Gastroesophageal sphincter (tissue), 4 donors: ENCODE measurements at places on chromosomes 2 and 18.

DNA sequence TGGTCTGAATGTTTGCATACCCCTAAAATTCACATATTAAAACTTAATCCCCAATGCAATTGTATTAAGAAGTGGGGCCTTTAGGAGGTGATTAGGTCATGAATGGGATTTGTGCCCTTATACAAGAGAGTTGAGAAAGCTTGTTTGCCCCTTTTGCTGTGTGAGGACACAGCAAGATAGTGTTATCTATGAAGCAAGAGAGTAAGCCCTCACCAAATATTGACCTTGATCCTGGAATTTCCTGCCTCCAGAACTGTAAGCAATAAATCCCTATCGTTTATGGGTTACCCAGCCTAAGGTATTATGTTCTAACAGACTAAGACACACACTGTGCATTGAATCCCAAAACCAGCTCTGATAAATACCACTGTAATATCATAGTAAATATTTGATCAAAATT lies 32.2 kb downstream of the NR4A2 start:
- no peak for ATAC-seq

GRCh38 chr2:172440795-172441194 lies 13.4 kb downstream of the ITGA6 start:
- ATAC-seq = no peak

DNA sequence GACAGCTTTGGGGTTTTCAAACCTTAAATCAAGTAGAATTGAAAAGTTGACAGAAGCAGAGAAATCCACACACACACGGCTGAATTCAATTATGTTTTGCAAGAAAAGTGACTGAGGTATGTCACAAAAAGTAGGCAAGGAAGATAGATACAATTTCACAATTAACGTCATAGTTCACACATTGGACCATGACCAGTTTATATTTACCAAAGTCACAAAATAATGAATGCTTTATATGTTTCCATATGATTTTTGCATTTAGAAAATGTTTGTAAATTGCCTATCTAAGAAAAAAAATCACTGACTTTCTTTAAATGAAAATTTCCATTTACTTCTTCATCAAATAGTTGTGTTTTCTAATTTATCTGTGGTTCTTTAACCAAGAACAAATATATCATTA lies 29.4 kb upstream of the ZNF516 start:
- ATAC-seq = no peak

DNA sequence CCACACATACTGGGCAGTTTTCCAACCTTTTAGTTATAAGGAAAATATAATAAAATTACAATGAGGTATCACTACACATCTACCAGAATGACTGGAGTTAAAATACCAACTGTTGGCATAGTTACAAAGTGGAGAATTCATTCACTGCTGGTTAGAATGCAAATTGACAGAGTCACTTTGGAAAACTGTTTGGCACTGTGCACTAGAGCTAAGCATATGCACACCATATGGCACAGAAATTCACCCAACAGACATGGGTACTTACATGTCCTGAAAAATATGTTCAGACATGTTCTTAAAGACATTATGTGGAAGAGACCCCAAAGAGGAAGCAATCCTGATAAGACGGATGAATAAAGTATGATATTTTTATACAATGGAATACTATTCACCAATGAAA lies 686.1 kb upstream of the RAB6C start:
- no peak for ATAC-seq

- peak; percentile 11 for ATAC-seq
These were observed 151.4 kb downstream of the TNS1 start for GRCh38 chr2:217851191-217852020.

GRCh38 chr2:60251247-60251646 lies 302.2 kb downstream of the BCL11A start:
- no peak for ATAC-seq

DNA sequence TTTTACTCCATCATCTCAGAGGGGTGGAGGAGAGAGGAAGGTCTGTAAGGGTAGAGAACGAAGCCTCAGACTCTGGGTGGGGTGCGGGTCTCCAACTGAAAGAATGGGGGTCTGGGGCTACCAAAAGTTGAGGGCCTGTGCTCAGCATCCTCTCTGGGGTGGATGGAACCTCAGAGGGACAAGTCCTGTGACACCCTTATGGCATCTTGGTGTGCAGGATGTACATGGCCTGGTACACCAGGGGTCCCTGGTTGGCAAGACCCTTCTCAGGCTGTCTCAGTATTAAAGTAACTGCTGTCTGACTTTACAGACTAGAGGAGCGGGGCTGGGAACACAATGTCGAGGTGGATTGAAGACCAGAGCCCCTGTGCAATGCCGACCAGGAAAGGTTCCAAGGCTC lies 2.3 kb upstream of the SLC4A3 start:
- ATAC-seq = no peak

DNA sequence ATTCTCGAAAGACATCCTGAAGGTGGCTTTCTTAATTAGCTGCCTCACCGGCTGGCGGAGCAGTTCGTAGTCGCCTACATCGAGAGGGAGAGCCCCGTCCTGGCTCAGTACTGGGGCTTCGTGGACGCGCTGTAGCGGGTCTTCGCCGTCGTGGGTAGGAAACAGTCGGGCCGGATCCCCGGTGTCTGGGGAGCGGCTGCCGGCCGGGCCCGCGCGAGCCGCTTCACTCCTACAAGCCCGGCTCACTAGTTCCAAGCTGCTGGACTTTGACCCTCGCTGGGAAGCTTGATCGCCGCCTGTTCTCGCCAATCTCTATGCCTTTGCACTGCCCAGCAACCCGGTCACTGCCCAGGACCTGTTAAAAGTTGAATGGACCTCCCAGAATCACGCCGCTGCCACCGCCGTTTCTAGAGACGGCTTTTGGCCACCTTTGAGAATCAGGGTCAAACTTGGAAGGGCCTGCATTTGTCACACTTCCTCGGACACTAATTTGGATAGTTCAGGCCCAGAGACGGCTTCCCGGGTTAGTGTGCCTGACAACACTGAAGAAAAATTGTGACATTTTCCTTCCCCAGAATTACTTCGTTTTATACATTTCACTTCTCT lies 41.4 kb upstream of the AKAIN1 start:
- peak; percentile 51 for ATAC-seq

DNA sequence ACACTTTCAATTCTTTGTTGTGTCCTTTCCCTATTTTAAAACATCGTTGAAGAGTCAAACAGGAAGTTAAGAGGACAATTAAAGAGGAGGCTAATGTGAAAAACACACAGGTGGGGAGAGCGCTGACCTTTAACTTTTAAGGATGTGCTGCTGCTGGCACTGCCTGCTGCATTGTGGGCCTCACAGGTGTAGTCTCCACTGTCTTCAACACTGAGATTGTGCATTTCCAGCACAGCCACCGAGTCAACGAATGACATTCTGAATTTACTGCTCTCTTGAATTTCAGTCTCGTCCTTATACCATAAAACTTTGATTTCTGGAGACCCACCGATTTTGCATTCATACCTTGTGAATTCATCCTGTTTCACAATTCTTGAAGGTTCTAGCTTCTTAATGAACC lies 91.9 kb downstream of the TTN start:
- no peak for ATAC-seq

GRCh38 chr2:200578778-200579177 lies 7.0 kb upstream of the AOX1 start:
- peak; percentile 60 for ATAC-seq

- ATAC-seq = no peak
These were observed 618.4 kb downstream of the BCL11A start for GRCh38 chr2:59935005-59935404.

GRCh38 chr2:1680222-1681016 lies 63.9 kb downstream of the PXDN start:
- no peak for ATAC-seq

DNA sequence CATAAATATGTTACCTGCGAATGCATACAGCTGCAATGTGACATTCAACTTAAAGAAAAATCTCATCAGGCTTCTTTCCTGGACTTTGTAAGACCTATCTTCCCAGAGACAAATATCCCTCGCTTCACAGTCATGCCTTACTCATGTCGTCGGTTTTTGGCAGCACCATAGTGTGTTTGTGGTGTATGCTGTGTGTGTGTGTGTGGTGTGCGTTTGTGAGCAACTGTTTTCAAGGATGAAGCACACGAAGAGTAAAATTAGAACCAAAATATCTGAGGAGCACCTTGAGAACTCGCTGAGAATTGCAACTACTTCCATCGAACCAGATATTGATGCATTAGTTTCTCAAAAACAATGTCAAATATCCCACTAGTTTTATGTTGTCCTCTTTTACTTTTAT lies 56.9 kb downstream of the ASB1 start:
- ATAC-seq = no peak

DNA sequence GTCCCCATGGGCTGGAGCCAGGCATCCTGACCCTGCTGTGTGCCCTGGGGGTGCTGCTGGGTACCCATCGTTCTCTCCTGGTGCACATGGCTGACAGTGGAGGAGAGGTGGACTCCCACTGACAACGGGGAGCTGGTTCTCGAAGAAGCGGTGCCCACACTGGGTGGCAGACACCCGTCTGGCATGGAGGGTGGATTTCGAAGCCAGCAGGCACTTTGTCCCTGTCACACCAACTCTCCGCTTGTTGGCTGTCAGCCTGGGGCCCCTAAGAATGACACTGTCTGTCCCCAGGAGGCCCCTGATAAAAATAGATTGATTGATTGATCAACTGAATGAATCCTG lies 55.4 kb downstream of the RTP5 start:
- no peak for ATAC-seq

DNA sequence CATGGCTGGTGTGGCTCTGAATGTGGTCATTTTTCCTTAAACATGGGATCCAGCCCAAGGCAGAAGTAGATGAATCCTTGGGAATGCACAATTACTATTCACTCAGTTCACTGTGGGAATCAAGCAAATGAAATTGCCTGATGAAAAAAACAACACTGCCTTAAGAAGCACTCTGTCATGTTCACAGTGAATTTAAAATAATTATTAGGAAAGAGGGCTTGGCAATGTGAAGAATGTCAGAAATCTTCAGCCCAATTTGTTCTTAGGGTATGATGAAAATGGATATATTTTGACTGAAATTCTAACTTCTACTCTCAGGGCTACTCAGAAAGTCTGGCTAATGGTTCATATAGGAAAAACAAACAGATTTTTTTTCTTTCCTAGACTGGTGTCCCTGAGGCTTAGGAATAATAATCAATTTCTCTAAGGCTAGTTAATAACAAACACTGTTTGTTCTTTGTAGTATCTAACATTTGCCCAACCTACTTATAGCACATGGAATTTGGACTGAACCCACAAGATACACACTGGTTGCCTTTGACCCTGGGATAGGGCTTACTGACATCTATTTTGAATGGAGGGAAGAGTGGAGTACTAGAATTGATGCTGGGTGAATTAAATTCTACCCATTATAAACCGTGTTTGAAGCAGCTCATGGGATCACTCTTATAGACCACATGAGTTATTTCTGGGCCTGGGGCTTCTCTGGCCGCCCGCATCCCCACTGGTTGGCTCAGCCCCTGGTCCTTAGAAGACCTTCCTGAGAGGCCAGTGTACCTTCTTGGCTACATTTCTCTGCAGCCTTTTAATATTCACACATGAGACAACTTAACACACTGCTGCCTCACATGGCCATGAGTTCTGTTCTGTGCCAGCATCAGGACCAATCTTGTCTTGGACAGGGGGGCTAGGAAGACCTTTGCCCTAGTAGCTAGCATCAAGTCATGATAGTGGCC lies 8.3 kb upstream of the MRPL33 start:
- ATAC-seq = no peak

DNA sequence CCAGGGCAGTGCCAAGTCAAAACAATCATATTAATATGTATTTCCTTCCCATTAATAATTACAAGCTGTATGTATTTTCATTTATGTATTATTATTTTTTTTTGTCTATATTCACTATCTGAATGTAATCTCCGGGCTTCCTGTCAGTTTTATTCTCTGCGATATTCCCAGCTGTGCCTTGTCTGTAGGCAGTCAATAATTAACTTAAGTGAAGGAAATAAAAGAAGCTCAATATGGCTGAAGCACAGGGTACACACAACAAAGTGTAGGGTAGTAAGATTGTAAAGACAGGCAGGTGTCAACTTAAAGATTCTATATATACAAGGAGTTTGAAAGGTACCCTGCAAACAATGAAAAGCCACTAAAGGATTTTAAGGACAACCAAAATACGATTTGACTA lies 122.9 kb downstream of the ROCK1 start:
- no peak for ATAC-seq

GRCh38 chr18:59712311-59712710 lies 15.1 kb upstream of the CCBE1 start:
- no peak for ATAC-seq

- ATAC-seq = no peak
These were observed 49.2 kb upstream of the TUBA3D start for GRCh38 chr2:131426727-131427126.

GRCh38 chr2:202110491-202110890 lies 37.4 kb downstream of the KIAA2012 start:
- ATAC-seq = no peak
